ENCODE measurements at places on chromosomes 12 and 14. TPM values are rescaled to one million over a fixed set of nuclear protein-coding genes. Genes with fewer than 3 reads are reported as not detected.
A peak's percentile ranks its signal among the peaks of the same experiment; 100 is the strongest.

DNA sequence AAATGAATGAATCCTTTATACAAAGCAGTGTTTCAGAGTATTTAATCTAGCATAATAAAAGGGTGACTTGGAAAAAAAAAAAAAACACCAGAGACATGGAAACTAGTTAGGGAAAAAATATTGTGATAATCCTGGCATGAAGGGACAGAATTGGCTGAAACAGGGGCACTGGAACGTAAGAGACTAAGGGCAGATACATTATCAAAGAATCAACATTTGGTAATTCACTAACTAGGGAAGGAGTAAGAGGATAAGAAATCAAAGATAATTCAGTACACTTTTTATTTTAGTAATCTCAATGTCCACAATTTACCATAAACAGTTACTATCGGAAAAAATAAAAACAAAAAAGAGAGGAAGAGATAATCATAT, 18.2 kb downstream of the PYM1 start:
- no peak for DNase-seq

GRCh38 chr12:75613981-75614380, 102.6 kb upstream of the KRR1 start:
- DNase-seq: no peak

- DNase-seq: no peak
Measured at GRCh38 chr14:101359221-101360053, 201.9 kb upstream of the DIO3 start.

DNA sequence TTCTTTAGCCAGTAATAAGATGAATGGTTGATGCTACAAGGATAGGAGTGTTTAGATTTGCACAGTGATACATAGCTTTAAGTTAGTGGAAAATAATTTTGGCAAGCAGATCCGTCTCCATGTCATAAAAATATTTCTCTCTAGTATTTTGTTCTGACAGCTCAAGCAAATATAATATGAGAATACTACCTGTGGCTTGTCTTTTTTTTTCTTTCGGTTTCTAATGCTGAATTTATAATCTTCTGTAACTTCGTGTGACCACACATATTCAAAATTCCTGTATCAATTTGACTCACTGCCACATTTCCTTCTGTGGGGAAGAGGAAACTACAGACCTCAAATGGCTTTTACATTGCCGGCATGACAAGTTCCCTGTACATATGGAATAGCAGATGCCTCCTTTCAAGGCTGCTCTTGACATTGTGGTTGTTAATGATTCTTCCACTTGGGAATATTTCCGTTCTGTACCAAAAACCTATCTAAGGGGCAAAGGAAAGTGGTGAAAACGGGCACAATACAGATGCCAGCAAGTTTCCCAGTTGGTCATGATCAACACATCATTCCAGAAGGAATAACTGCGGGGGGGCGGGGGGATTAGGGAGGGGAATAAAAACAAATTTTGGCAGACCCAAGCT, 103.6 kb upstream of the CCDC91 start:
- DNase-seq: no peak

GRCh38 chr14:56324856-56325699, 206.9 kb downstream of the PELI2 start:
- no peak for DNase-seq

DNA sequence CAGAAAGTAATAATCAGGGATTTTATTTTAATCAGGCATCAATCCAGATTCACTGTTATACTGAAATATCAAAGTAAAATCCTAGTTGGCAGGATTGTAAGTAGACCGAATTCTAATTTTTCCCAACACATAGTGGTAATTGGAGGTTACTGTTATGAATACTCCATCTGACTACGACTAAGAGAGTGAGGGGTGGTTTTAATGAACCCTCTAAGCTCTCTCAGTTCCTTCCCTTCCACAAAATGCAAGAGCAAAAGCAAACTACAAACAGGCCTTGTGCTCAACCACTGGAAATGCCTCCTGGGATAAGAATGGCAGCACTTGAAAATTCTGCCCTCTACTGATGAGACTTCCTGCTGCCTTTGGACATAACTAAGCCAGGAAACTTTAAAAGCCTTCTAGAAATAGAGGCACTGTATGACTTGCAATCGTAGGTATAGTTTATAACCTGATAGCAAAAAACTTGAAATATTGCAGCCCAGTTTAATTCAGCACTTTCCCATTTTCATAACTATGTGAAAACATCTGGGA, 184.8 kb downstream of the SLC16A7 start:
- DNase-seq: no peak

GRCh38 chr12:108403952-108404351, 64.8 kb upstream of the CMKLR1 start:
- no peak for DNase-seq

GRCh38 chr14:51129130-51129529, 34.2 kb upstream of the TRIM9 start:
- DNase-seq: no peak

DNA sequence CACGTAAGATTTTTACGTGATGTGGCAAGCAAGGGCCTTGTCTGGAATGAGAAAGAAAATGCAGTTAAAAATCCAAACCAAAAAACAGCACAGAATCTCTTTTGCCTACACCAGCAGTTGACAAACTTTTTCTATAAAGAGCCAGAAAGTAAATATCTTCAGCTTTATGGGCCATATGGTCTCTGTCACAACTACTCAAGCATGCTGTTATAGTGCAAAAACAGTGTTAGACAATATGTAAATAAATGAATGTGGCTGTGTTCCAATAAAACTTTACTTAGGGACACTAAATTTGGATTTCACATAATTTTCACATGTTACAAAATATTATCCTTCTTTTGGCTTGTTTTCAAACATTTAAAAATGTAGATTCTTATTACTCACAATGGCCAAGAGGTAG, 6.2 kb upstream of the ELK3 start:
- DNase-seq: no peak

- no peak for DNase-seq
Measured at GRCh38 chr12:10159280-10159679, 12.7 kb downstream of the OLR1 start.

DNA sequence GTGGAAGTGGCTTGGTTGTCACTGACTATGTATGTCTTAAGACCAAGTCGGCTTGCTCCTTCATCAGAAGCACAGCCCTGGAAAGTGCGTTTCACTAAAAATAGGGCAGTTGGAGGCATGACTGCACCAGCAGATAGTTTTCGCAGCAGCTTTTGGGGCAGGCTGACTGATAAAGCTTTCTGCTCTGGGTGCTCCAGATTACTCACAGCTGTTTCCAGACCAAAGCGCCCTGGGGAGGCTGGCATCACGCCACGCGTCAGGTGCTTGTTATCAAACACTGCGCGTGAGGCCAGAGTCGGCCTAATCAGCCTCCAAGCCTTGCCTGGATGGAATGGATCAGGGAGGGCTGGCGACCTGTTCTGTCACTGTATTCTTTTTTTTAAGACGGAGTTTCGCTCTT, 13.3 kb upstream of the LRRC10 start:
- peak; percentile 66 for DNase-seq

- DNase-seq: no peak
Measured at GRCh38 chr12:112303004-112303403, 79.2 kb downstream of the HECTD4 start.

DNA sequence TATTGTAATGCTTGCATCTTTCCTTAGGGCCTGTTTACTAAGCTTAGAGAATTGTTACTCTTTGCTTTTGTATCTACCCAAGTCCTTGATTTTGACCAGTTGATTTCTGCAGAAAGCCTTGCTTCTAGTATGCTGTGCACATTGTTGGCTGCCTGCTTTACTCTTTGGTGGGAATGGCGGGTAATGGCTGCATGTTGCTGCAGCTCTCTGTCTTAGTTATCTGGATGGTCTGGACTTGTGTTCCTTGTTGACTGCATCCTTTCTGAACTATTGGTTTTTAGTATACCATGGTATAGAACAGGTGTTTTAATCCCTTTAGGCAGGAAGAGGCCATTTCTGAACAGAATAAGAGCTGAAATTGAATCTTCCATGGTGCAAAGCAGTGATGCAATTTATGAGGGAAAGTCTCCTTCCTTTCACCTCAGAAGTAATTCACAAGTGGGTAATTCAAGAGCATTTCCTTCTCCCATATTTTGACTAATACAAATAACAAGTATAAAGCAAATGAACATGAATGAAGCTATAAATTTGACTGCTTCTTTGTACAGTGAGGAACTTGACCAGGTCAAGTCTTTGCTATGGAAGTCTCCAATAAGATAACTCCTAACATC, 466.4 kb downstream of the NPAS3 start:
- no peak for DNase-seq

DNA sequence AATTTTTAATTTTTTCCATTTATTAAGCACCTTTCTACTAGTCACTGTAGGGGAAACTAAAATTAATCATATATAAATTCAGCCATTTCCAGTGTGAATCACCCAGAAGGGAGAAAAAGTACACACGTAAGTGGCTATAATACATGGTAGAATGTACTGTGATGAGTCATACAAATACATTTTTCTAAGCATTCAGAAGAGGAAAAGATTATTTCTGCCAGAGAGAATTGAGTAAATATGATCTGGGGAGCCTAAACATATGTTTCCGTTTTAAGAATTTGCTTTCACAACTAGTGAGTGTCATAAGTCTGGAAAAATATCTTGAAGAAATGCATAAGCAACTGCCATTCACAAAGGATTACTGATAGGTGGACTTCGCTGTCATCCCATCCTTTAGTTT, 102.8 kb downstream of the TGFB3 start:
- no peak for DNase-seq

GRCh38 chr12:25994901-25995625, 36.6 kb downstream of the RASSF8 start:
- DNase-seq: no peak

GRCh38 chr14:74019408-74020137, 424 bp downstream of the BBOF1 start:
- DNase-seq: no peak

DNA sequence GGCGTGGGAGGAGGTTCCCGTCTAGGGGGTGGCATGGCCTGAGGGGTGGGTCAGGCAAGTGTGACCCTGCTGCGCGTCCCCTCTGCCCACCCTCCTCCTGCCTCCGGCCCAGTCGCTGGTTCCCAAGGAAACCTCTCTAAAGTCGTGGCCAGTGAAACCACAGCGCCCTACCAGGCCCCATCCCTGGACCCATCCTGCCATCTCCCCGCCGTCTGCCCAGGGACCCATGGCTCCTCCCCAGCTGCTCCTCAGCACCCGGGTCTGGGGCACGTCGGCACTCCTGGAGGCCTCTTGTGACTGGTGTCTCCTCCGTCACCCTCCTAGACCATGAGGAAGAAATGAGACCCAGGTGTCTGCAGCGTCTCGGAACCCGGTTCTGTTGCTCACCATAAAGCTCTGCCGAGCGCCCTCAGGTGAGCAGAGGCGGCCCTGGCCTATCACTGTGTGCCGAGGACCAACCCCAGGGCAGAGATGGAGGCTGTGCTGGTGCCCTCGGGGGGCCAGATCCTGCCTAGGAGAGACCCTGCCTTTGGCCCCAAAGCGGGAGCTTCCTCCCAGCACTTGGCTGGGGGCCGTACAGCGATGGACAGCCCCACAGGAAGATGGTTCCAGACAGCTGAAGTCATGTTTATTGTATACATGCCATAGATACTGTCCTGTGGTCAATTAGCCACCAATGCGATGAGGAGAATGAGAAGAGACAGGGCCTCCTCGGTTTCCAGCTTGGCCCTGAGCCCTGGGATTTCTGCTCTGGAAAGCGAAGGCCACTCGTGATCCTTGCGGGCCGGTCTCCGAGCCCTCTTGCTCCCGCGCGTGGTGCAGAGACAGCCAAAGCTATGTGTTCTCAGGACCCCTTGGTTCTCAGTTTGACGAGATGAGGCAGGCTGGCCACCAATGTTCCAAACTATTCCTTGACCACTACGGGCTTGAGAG, 222.5 kb upstream of the RTL1 start:
- DNase-seq: peak; percentile 53

- no peak for DNase-seq
Measured at GRCh38 chr12:10718279-10718821, 4.8 kb downstream of the YBX3 start.

GRCh38 chr12:31031951-31032335, 41.7 kb upstream of the DDX11 start:
- DNase-seq: no peak

DNA sequence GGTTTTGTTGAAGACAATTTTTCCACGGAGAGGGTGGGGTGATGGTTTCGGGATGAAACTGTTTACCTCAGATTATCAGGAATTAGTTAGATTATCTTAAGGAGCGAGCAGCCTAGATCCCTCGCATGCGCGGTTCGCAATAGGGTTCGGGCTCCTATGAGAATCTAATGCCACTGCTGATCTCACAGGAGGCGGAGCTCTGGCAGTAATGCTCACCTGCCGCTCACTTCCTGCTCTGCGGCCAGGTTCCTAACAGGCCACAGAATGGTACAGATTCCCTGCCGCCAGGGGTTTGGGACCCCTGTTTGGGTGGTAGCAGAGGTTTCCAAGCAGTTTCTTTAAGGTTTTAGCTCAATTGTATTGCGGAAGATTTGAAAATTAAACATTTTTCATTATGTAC, 439.8 kb upstream of the OR4E1 start:
- no peak for DNase-seq

- no peak for DNase-seq
Measured at GRCh38 chr12:14362352-14362751, 3.1 kb upstream of the ATF7IP start.

DNA sequence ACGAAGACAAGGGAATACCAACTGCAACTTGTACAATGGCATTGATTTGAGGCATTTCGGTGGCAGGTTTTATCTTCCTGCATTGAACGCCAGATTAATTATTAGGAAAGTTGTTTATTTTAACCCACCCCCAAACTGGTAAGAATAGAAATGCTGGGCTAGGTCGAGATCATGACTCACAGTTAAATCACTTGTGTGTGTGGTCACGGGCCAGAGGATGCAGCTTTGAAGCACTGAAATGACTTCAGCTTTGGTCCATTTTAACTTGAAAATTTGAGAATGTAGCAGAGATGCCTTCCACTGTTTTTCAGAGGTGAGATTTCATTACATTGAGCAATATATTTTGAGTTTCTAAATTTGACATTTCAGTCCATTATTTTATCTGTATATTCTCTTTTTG, 23.6 kb upstream of the KCNH3 start:
- no peak for DNase-seq

ISM2 gene
- total RNA-seq: not detected

KRT72 gene
- not detected for total RNA-seq

MDGA2 gene
- total RNA-seq: not detected

CAPS2 gene
- total RNA-seq: 9.0 TPM

ESR2 gene
- total RNA-seq: 1.3 TPM

RTN1 gene
- total RNA-seq: 9.6 TPM

NRXN3 gene
- total RNA-seq: 10.0 TPM

RAB35 gene
- total RNA-seq: 58.7 TPM

EID3 gene
- 4.4 TPM for total RNA-seq
